ENCODE measurements at places on chromosomes 3 and 15. TPM values are rescaled to one million over a fixed set of nuclear protein-coding genes. Genes with fewer than 3 reads are reported as not detected.

DNA sequence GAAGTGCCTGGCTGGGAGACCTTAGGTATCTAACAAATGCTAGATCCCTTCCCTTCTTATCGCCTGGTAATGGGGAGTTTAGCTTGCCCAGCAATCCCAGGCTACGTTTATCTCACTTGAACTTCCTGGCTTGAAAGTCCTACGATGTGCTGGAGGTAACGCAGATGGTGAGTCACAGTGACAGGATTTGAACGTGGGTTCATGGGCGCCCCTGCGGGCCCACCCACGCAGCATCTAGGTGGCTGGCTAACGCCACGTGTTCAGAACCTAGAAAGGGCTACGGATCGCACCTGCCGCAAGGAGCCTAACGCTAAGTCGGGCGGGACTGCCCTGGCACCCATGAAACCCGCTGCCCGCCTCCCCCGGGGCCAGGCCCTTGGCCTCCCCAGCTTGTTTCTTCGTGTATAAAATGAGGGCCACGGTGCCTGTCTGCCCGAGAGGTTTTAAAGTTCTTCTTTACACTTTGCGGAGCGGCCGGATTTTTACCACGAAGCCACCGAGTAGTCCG, 600 bp upstream of the USP3 start:
- peak; percentile 86 for DNase-seq

GRCh38 chr15:31752905-31753304, 277.4 kb upstream of the CHRNA7 start:
- no peak for DNase-seq

DNA sequence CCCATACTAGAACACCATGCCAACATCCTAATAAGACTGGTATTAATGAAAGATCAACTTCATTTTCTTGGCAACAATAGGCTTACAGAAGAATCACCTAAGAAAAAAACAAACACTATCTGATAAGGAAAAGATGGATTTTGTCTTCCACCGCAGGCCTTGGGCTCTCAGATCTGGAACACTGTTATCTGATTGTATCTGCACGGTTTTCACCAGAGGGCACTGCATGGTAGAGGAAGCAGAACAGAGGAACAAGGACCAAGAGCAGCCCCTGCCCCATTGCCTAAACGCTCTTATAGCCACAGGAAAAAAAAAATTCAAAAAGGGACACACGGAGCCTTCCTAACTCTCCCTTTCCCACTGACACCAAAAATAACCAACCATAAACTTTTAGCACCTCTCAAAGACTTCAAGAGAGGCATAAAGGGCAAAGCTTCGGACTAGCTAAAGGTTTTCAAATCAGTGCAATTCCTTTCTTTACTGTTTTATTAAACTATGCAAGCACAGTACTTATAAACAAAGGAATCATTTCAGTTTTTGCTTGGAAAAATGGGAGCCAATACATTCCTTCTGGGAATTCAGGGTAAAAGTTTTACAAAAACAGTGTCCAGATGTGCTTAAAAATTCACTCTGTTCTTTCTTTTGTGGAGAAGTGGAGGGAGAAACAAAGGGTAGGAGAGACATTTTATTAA, 23.3 kb downstream of the IL17RD start:
- DNase-seq, result no peak

DNA sequence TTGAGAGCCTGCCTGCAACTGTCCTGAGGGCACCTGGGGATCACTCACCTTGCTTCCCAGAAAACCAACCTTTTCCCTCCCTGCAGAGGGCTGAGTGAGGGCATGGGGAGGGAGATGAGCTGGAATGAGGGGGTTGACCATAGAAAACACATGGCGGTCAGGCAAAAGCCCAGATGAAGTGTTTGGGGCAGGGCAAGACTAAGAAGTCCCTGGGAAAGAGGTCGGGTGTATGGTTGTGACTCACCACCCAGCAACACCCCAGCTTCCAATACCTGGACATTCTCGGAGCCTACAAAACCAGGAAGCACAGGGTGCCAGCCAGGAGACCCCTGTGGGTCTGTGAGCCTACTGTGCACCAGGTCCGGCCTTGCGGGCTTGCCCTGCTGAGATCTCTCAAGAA, 95.3 kb upstream of the ATP2B2 start:
- DNase-seq, result no peak

DNA sequence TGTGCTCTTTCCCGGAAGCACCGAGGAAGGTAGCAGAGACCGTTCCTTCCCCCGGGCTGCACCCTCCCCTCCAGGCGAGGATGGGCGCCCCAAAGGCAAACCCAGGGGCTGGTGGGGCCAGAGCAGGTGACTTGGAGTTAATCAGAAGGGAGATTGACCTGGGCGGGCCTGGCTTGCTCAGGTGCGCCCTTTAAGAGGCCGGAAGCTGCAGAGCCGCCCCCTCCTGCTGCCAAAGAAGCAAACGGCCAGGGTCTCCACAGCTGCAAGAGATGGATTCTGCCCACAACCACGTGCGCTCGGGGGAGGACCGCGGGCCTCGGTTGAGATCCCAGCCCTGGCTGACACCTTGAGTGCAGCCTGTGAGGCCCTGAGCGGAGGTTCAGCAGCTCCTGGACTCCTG, 218.2 kb upstream of the NAALADL2 start:
- DNase-seq, result no peak

DNA sequence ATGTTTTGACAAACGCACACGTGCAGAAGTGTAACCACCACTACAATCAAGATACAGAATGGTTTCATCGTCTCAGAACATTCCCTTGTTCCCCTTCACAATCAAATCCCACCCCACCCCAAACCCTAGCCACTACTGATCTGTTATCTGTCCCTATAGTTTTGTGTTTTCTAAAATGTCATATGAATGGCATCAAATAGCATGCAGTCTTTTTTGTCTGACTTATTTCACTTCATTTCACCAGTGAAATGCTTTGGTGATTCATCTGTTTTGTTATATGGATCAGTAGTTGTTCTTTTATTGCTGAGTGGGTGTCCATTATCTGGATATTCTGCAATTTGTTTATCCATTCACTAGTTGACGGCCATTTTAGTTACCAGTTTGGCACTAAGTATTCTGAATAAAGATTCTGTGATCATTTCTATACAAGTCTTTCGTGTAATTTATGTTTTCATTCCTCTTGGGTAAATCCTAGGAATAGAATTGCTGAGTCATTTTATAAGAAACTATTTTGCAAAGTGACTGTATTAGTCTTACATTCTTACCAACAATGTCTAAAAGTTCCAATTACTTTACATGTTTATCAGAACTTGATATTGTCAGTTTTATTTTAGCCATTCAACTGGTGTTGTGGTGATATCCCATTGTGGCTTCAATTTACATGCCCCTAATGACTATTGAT, 232.8 kb downstream of the CLSTN2 start:
- no peak for DNase-seq

Gene TTLL13
- total RNA-seq, result not detected

DNA sequence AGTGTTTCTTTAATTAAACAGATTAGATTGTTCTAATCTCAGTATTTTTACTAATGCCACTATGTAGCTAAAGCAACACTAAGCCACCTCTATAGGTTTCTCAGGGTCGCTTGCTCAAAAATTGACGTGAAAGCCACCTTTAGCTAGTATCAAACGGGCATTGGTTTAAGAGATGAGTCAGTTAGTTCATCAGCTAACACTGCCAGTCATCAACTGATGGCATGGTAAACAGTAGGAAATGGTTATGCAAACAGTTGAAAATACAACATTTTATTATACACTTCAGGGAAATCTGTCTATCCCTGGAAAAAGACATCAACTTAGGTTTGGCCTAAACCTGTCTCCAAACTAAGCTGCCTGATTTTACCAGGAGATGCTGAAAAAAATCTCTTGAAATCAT, 582.3 kb upstream of the NAALADL2 start:
- no peak for DNase-seq

DNA sequence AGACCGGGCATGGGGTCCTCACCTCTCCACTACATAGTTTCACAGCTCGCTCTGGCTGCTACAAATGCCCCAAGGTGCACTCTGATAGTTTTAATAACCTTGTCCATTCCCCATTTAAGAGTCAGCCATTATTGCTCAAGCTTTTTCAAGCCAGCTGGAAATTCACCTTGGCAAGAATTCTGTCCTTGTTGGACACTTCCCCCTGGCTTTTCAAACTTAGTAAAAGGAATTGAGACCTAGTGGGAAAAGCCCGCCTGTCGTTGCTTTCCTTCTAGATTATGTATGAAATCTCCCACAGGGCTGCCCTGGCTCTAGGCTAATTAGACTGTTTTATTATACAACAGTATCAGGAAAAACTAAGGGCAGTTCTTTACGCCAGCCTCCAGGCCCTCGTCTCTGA, 293.7 kb upstream of the GADL1 start:
- peak; percentile 61 for DNase-seq

GRCh38 chr3:156207802-156208685, 87.7 kb downstream of the KCNAB1 start:
- DNase-seq, result no peak

- peak; percentile 61 for DNase-seq
Observed at GRCh38 chr3:136818769-136819391, at the start of gene SLC35G2. SLC35G2 (plus strand) TSS chr3:136819126; CDS start chr3:136854461, 35,335 bp downstream.

DNA sequence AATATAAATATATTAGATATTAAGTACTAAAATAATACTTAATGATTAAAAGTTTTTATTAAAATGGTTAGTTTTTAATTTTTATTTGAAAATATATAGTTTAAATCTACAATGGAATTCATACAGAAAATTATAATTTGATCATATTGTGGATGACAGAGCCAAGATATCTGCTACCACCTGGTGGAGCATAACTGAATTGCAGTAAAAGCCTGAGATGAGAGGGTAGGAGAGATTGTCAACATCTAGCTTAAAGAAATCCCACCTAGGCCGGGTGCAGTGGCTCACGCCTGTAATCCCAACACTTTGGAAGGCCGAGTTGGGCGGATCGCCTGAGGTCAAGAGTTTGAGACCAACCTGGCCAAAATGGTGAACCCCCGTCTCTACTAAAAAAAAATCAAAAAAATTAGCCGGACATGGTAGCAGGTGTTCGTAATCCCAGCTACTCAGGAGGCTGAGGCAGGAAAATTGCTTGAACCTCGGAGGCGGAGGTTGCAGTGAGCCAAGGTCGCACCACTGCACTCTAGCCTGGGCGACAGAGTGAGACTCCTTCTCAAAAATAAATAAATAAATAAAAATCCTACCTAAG, 25.1 kb upstream of the CSTA start:
- DNase-seq, result no peak

DNA sequence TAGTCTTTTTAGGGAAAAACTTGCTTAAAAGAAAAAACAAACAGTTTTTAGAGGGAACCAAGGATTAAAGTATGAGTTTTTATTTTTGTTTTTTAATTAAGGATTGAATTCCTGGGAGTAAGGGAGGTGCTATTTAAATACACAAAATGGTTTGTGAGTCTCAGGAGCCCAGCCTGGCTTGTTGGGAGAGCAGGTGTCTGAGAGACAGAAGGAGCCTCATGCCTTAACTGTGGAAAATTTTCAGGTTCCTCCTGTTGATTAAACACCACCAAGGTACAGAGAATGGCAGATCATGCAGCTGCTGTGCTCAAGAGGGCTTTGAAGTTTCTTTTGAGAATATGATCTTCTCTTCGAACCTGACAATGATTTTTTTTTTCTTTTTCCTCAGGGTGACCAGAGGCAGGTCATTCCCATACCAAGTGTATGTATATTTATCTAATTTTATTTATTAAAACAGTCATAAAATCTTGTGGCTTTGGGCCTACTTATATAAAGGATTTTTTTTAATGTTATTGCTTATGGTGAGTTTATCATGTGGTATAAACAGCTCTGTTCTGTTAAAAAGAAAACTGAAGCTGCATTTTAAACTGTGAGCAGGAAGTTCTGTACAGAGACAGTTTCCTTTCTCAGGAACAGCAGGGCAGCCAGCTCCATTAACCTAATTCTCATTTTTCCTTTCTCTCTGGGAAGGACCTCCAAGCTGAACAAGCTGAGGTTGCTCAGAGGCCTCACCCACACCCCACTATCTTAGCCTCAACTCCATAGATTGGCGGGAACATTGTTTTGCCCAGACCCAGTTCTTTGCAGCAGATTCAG, 33.7 kb upstream of the VILL start:
- no peak for DNase-seq

- no peak for DNase-seq
Observed at GRCh38 chr3:158801201-158801600, 653 bp upstream of the MFSD1 start.

- DNase-seq, result no peak
Observed at GRCh38 chr3:126858401-126858800, 124.5 kb upstream of the PLXNA1 start.

Gene ECE2
- 1.6 TPM for total RNA-seq

Gene GOLGA8K
- total RNA-seq, result not detected

Gene HTR3E
- not detected for total RNA-seq

- DNase-seq, result no peak
Observed at GRCh38 chr3:1269808-1270207, 177.0 kb downstream of the CNTN6 start.

Gene HRG
- not detected for total RNA-seq

Gene TMEM87A
- total RNA-seq, result 17.0 TPM

DNA sequence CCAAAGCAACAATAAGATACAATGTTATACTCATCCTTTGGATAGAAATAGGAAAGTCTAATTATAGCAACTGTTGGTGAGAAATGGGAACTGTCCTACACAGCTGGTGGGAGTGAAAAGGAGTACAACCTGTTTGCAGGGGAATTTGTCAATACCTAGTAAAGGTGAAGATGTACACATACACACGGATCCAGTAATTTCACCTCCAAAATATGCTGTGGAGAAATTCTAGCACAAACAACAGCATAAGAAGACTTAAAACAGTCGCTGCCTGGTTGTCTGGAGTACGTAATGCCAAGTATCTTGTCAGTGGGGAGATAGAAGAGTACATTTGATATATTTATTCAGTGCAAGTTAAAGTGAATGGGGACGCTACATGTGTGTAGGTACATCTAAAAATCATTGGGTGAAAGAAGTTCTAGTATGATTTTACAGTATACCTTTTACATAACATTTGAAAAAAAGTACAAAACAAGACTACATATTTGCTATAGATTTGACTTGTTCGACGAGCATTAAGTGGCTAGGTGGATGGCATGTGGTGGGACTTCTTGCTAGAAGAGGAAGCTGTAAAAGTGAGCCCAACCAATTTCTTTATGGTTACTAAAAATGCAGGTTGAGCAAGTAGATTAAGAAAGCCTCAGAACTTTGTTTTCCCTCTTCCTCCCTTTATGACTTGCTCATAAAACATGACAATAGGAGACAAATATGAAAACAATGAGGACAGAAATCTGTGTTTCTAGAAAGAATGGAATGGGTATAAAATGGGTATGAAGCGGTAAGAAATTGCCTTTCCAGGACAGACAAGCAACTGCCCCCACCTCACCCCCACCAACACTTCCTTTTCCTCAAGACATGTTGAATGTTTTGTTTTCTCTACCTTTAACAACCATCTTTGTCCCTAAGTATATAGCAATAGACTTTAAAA, 50.2 kb upstream of the CCR4 start:
- DNase-seq, result no peak

Gene GCSAM
- 0.12 TPM for total RNA-seq

GRCh38 chr15:81166636-81167305, 29.9 kb upstream of the IL16 start:
- DNase-seq, result no peak

GRCh38 chr3:146189519-146190173, 28.7 kb upstream of the PLOD2 start:
- no peak for DNase-seq

Gene ZBBX
- not detected for total RNA-seq

DNA sequence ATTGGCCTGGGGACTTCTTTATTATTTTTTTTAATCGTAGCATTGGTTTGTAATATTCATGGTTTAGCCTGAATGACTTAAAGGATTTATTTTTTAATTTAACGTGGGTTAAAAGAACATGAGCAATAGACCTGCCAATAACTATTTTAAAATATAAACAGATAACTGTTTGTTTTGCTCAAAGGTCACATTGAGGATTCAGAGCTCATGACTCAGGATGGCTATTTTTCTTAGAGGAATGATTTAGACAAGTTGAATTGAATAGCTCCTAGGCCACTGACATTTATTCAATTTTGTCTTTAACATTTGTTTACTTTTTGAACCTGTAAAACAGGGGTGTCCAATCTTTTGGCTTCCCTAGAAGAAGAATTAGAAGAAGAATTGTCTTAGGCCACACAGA, 68.5 kb downstream of the ITPR1 start:
- no peak for DNase-seq

Data from right atrium auricular region (tissue), 2 donors.